ENCODE measurements at places on chromosomes 2 and 18.

DNA sequence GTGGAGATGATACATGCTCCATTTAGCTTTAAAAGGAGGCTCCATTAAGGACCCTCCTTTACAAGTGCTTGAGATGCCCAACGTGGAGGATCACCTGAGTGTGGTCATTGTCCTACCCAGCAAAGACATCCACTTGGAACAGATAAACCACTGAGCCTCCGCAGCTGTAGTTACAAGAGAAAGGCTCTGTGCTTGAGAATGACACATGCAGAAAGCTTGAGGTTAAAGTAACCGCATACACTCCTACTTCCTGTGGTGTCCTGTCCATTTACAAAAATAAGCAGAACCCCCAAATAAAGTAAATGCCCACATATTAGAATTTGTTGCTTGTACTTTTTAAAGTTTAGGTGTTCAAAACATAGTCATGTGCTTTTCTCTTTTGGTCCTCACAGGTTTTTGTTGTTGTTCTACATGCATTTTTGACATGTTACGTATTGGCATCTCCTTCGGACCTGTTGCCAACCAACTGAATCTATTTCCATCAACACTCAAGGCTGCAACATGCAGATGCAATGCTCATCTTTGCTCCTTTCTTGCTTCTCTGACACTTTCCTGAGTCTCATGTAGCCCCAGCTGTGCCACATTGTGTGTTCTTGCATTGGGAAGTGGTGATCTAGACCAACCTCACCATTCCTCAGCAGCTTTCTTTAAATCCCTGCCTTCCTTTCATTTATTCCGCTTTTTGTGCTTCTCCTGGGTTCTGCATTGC, 56.0 kb downstream of the SERPINB7 start:
- DNase-seq = no peak

- DNase-seq = no peak
Measured at GRCh38 chr2:128510701-128511397, 192.2 kb upstream of the HS6ST1 start.

DNA sequence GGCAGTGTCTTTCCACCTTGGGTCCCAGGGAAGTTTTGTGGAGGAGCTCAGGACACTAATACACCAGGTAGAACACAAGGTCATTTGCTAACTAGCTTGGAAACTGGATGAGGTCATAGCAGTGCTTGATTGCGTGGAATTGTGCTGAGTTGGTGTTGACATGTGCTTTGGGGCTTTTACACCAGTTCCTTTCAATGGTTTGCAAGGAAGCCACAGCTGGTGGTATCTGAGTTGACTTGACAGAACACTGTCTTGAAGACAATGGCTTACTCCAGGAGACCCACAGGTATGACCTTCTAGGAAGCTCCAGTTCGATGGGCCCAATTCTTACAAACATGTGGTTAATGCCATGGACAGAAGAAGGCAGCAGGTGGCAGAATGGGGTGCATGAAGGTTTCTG, 5.9 kb downstream of the CTLA4 start:
- DNase-seq = no peak

- peak; percentile 26 for DNase-seq
Measured at GRCh38 chr2:12488352-12489318, 228.1 kb upstream of the TRIB2 start.

All from stimulated activated CD4-positive, alpha-beta T cell treated with anti-CD3 and anti-CD28 coated beads, Interleukin-12 subunit alpha, Interleukin-12 subunit beta, amount 100 ng/mL, for 24 hours (primary cell).